Activated effector memory CD4-positive, alpha-beta T cell treated with anti-CD3 and anti-CD28 coated beads, Interleukin-2, amount 50 U/mL, for 16 hours (primary cell): ENCODE measurements at places on chromosomes 1 and 21.

- DNase-seq, result no peak
Observed at GRCh38 chr1:231035799-231036198, 4.3 kb downstream of the FAM89A start.

GRCh38 chr1:236149003-236149595, 6.8 kb downstream of the GPR137B start:
- no peak for DNase-seq

GRCh38 chr1:86502721-86503405, 34.1 kb downstream of the CLCA1 start:
- no peak for DNase-seq

- no peak for DNase-seq
Observed at GRCh38 chr1:245370905-245371581, 216.3 kb downstream of the KIF26B start.

DNA sequence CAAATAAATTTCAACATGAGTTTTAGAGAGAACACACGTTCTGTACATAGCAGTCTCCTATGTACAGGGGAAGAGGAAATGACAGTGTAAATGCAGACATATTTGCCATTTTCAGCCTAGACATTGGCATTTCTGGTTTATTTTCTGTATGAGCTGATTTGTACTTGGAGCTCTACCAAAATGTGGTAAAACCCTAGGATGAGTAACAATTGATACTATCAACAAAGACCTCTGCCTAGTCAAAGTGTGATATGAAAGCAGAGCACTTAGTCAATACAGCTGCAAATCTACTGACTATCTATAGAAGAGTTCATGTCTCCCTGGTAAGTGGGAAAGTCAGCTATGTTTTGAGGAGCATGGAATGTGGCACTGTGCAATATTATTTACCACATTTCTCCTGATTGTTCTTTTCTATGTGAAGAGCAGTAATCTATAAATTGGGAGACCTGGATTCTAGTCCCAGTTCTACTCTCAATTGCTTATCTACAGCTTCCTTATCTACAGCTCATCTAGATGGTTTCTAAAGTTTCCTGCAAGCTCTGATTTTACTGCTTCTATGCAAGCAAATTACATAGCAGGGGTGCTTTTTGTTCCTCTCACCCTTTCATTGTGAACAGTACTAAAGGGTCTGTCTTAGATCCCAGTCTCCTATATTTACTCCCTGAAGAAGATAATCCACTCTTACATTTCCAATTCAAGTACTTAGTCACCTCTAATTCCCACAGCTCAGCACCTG, 334.2 kb downstream of the NTNG1 start:
- no peak for DNase-seq

GRCh38 chr21:40043423-40043822, 176.2 kb downstream of the PCP4 start:
- no peak for DNase-seq

- DNase-seq, result no peak
Observed at GRCh38 chr1:36231191-36231590, 6.9 kb downstream of the THRAP3 start.

DNA sequence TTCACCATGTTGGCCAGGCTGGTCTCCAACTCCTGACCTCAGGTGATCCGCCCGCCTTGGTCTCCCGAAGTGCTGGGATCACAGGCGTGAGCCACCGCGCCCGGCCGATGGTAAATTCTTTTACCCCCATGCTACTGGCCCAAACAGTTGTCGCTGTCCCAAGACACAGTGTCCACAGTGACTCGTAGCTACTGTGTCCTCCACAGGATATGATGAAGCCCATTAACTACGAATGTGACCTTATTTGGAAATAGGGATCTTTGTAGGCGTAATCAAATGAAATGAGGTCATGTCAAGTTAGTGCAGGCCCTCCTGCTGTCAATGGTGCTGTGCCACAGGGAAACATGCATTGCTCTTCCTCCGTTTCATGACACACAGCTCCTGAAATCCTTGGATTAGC, 8.5 kb downstream of the FNDC10 start:
- no peak for DNase-seq

GRCh38 chr1:240652961-240653409, 41.0 kb upstream of the GREM2 start:
- DNase-seq, result no peak

- DNase-seq, result no peak
Observed at GRCh38 chr1:119442756-119443155, 27.8 kb downstream of the HSD3B2 start.

- DNase-seq, result no peak
Observed at GRCh38 chr1:47950471-47950870, 46.7 kb downstream of the TRABD2B start.

DNA sequence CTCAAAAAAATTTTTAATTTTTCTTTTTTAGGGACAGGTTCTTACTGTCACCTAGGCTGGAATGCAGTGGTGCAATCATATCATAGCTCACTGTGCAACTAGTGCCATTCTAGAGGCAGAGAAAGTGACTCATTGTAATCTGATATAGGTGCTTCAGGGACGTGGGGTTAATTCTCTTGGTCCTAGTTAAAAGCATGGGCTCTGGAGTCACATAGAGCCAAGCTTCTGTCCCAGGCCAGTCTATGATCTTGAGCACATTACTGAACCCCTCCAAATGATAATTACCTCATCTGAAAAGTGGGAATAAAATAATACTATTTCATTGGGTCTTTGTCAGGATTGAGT, 1.1 kb upstream of the ADIPOR1 start:
- DNase-seq, result no peak

DNA sequence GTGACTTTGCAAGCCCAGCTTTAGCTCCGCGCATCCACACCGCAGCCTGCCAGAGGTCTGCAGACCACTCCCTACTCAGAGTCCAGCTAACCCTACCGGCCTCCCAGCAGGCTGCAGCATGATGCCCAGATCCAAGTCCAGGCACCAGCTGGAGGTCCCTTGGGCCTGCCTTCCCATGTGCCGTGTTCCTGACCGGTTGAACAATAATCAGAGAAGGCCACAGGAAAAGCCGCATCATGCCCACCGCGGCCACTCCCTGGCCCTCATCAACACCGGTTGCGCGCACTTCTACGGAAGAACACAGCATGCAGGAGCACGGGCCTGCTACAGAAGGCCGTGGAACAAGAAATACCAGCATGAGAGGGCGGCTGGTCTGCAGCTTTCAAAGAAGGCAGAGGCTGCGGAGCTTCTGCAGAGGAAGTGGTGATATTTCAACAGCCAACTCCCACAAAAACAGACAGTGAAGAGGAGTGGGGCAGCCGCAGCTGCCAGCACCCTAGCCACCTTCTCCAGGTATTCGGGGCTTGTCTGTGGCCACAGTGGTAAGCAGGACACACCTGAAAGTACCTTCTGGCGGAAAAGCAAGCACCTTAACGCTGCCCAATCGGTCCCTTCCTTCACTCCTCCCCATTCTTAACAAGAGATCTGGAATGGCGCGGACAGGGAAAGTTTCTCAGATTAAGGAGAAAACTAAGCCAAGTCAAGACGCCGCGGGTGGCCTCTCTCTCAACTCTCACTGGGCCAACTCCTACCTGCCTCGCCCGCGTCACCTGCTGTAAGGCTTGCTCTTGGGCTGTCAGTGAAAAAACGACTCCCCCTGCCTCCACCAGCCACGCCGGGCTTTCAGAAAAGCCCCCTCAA, 1.5 kb downstream of the PGBD5 start:
- no peak for DNase-seq

DNA sequence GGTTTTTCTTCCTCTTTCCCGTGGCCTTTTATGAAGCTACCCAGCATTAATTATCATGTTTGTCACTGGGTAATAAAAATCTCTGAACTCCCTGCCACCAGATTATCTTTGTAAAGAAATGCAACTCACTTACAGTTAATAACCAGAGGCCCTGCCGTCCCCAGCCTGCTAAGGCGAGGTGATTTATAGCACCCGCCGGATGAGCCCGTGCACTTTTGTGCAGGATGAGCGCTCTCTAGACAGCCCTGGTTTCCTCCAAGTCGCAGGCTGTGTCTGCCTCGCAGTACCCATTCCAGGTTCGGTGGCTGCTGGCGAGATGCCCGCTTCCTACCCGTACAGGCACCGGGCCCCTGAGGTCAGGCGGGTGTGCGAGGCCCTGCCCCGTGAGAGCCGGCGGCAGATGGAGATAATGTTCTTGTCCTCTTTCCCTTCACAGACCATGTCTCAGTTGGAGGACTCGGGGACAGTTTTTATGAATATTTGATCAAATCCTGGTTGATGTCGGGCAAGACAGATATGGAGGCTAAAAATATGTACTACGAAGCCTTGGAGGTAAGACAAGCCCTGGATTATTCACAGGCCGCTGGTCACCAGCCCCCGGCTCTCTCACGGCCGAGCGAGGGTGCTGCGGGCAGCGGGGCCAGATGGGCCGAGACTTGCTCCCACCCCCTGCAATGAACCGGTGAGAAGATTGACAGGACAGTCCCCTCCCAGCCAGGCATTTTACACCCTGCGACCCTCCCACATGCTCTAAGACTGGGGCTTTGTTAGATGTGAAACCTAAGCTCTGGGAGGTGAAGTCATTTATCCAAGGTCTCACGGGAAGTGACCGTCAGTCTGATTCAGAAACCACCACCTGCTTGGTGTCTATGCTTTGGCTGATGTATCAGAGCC, 28.5 kb upstream of the SELENON start:
- no peak for DNase-seq

DNA sequence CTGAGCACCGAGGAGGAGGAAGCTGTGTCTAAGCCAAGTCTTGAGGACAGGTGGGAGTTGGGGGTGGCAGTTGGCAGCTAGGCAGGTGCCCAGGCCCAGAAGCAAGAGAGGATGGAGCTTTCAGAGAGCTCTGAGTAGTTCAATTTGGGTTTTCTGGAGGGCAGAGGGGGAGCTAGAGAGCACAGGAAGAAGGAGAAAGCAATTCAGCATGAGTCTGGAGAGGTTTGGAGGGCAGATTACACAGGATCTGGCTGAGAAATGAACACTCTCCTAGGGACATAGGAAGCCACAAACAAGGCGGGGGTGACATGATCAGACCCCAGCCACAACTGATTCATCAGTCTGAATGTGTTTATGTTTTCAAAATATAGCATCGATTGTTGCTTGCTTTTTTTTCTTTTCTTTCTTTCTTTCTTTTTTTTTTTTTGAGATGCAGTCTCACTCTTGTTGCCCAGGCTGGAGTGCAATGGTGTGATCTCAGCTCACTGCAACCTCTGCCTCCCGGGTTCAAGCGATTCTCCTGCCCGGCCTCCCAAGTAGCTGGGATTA, 23.8 kb downstream of the PTPRF start:
- no peak for DNase-seq
